Glutamatergic neuron (in vitro differentiated cells): ENCODE measurements at places on chromosomes 6 and 20. TPM values are rescaled to one million over a fixed set of nuclear protein-coding genes. Genes with fewer than 3 reads are reported as not detected.

The LSM14B gene
- 73.6 TPM for total RNA-seq

The MYB gene
- 0.56 TPM for total RNA-seq

The ZBP1 gene
- not detected for total RNA-seq

The CAP2 gene
- total RNA-seq = 24.4 TPM

The SYCP2 gene
- 0.69 TPM for total RNA-seq

The WFDC2 gene
- total RNA-seq = 4.8 TPM

The SEC63 gene
- 311 TPM for total RNA-seq

The GTSF1L gene
- not detected for total RNA-seq

The CST1 gene
- total RNA-seq = not detected

The SLC22A2 gene
- not detected for total RNA-seq

The LHFPL5 gene
- total RNA-seq = 1.7 TPM

The FAM135A gene
- total RNA-seq = 22.3 TPM

The CNKSR3 gene
- 2.0 TPM for total RNA-seq

The BPI gene
- not detected for total RNA-seq

The DEFB124 gene
- not detected for total RNA-seq
